ENCODE measurements at places on chromosomes 16 and 17.

DNA sequence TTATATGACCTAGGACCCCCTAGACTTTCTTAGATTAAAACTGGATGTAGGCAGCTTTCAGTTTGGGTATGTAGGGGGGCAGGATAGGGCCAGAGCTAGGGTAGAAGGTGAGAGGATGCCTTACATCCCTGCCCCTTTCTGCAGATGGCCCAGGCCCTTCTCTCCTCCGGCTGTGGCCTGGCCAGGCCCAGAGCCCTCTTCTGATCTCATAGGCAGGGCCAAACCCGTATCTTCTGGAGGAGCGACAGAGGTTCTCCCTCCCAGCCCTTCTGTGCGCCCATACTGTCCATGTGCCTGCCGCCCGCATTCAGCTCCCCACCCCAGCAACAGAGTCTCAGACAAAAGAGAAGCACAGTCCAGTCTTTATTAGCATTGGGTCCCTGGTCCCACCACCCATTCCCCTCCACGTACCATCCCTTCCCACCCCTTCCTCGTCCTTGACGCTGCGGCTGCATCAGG, 2.0 kb upstream of the TSPOAP1 start:
- DNase-seq: no peak

DNA sequence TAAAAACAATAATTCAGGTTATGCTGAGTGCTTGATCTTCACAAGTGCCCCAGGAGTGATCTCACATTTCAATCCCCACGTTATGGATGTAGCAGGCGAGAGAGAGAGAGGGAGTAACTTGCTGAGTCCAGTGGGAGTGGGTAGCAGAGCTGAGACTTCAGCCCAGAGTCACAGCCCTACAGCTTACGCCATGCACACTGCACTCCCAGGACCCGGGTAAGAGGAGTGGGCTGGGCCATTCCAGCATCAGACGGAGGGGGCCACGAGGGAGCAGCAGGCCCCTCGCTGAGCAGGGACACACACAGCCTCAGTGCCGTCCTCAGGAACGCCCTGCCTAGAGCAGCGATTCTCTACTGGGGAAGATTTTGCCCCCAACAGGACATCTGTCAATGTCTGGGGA, 9.8 kb upstream of the KIF19 start:
- DNase-seq: no peak

DNA sequence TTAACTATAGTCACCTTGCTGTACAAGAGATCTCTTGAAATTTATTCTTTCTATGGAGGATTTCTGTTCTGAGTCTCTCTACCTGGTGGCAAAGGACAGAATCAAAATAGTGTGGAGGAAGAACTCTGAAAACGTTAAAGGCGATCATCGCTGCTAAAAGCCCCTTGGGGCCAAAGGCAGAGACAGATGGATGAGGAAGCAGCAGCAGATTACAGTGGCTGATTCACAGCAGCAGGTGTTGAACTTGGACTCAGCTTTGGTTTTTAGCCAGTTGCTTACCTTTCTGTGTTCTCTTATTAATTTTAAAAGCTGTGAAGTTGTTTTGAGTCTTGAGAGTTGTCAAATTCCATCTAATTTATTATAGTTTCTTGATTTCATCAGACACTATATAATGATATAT, 956.1 kb upstream of the GOT2 start:
- DNase-seq: no peak

- DNase-seq: no peak
Measured at GRCh38 chr17:13961265-13961664, 108.0 kb upstream of the COX10 start.

DNA sequence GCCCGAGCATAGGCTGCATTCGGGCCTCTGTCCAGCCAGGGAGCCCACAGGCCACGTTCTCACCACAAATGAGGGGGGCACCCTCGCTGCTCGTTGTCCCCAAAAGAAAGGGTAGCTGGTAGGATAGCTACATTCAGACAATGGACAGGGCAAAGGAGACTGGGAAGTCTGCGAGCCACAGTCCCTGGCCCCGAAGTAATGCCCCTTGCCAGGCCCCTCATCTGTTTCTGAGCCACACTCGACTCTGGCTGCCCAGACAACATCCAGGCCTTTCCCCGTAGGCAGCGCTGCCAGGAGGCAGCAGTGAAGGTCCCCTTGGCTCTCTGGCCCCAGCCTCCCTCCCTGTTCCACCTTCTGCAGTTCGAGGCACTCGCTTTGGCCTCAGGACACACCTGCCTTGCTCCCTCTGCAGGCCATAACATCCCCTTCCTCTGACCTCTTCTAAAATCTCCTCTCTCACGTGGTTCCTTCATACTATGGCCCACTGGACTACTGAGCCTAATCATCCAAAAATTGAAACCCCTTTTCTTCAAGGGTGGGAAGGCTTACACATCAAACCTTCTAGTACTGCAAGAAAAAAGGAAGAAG, 12.2 kb downstream of the AIPL1 start:
- DNase-seq: no peak

- no peak for DNase-seq
Measured at GRCh38 chr17:19719355-19720209, 3.2 kb upstream of the SLC47A2 start.

- no peak for DNase-seq
Measured at GRCh38 chr16:57192146-57192545, 6.0 kb downstream of the RSPRY1 start.

DNA sequence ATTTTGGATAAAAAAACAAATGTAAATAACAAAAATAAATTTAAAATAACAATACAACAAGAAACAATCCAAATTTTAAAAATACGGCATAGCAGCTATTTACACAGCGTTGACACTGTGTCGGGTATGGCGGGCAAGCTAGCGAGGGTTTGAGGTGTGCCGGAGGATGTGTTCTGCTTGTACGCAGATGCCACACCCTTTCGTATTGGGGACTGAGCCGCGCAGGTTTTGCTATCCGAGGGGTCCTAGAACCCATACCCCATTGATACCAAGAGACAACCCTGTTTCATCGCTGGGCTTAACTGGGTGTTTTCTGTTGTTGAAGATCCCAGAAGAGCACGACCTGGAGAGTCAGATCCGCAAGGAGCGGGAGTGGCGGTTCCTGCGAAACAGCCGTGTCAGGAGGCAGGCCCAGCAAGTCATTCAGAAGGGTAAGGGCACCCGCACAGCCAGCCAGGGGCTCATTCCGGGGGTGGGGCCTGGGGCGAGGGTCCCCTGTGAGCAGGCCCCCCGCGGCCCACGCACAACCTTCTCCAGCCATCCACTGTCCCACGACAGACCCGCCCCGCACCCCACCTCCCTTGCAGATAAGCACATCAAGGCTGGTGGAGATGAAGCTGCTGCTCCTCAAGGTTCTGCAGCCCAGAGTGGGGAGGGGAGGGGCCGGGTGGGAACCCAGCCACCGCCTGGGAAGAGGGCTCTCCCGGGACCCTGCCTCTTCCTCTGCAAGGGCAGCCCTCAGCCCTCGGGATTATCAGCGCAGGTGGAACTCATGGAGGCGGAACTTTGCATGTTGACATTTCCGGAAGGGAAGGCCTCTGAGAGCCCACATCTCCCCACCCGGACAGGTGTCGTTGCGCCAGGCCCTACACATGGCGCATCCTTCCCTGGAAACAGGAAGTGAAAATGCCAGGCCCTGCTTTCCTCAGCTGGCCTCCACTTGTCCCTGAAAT, 51.2 kb upstream of the CHMP6 start:
- DNase-seq: no peak

GRCh38 chr17:80892019-80892855, 99.4 kb upstream of the CHMP6 start:
- DNase-seq: no peak

DNA sequence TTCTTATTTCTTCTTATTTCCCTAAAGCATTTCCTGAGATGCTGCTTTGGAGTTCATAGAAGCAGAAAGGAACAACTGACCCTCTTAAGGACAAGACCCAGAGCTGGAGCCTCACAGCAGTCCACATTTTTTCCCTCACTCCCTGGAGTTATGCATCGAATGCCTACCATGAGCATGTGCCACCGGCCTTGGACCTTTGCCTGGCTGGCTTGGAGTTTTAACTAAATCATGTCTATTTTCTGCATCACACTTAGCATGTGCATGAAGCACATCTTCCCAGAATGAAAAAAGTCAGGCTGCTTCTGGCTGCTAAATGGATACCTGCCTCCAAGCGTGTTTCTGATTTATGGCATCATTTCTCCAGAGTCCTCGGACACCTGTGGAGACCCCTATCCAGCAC, 104.5 kb downstream of the SPACA3 start:
- DNase-seq: no peak

DNA sequence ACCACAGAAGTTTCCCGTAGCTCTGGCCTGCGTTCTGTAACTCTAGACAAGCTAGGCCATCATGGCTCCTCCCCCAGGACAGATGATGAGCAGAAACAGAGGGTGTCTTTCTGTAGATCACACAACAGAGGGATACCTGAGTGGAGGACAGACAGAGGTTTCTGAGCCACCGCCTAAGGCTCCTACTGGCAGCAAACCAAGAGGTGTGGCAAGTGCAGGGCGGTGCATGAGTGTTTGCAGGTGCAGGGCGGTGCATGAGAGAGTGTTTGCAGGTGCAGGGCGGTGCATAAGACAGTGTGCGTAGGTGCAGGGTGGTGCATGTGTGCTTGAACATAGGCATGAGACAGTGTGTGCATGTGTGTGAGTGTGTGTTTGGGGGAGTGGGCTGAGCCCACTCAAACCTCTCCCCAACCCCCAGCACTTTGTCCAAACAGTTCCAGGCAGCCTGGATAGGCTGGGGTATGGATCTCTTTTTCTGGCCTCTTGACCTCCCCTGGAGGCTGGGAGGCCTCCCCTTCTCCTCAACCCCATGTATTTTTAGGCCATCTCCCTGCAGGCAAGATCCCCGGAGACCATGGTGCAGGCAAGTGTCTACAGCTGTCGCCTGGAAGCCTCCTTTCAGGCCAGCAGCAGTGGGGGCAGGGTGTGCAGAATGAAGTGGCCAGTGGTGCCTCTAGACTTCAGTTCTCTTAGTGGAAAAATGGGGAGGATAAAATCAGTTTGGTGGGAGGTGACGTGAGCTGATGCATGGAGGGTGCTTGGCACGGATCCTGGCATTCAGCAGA, 53.4 kb upstream of the CBX4 start:
- no peak for DNase-seq

DNA sequence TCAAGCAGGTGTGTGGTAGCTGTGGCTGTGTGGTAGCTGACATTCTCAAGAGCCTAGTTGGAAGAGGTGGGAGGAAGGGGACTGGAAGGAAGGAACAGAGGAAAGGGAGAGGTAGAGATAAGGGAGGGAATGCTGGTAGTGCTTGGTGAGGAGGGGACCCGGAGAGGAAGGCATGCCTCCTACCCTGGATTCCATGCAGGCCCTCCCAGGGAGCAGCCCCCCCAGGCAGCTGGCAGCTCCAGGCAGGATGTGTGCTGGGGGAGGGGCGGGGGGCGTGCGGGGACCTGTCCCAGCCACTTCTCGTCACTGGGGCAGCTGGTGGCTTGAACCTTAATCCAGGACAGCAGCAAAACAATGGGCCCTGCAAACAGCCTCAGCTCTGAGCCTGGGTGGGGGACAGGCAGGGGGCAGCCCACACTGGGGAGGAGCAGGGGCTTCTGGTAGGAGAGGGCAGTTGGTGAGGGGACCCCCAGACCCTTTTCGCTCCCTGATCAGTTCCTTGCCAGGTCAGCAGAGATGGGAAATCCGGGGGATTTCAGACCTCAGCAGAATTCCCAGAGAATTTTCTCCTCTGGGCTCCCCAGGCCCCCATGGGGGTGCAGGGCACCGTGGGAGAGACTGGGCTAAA, 27.1 kb downstream of the ARHGAP23 start:
- DNase-seq: no peak

DNA sequence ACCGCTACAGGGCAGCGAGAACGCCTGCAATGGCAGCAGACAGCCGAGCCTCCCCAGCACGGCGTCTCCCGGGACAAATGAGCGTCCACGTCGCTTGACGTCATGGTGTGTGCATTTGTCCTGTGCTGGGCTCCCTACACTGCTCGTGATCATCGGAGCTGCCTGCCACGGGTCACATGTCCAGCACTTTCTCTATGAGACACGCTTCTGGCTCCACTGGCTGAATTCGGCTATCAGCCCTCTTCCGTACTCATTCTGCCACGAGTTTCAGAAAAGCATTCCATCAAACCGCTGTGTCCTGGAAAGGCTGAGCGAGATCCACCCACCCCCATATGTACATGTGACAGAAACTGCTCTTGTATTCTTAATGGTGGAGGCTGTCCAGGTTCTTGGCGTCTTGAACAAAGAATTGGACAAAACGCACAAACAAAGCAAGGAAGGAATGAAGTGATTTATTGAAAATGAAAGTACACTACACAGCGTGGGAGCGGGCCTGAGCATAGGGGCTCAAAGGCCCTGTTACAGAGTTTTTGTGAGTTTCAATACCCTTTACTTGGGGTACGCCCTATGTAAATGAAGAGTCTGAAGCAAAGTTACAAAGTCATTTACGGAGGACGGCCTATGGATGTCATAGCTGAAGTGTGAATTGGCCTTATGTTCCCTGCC, 28.5 kb upstream of the SHCBP1 start:
- DNase-seq: no peak

DNA sequence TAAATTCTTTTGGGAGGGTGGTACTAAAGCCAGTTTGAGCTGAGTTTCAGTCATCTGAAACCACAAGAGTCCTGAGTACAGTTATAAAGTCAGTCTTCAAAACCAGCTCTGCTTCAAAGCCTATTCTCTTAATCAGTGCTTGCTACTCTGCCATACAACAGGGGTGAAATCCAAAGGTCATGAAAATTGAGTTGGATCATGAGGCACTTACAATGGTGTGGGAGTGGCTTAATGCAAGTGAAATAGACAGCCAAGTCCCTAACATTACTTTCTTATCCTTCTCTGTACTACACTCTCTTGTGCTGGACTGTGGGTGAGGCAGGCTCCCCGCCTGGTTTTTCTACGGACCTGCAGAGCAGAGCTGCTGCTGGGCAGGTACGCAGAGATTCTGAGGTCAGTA, 12.4 kb downstream of the CBLN1 start:
- DNase-seq: no peak

- no peak for DNase-seq
Measured at GRCh38 chr16:78326731-78327130, 227.3 kb downstream of the WWOX start.

DNA sequence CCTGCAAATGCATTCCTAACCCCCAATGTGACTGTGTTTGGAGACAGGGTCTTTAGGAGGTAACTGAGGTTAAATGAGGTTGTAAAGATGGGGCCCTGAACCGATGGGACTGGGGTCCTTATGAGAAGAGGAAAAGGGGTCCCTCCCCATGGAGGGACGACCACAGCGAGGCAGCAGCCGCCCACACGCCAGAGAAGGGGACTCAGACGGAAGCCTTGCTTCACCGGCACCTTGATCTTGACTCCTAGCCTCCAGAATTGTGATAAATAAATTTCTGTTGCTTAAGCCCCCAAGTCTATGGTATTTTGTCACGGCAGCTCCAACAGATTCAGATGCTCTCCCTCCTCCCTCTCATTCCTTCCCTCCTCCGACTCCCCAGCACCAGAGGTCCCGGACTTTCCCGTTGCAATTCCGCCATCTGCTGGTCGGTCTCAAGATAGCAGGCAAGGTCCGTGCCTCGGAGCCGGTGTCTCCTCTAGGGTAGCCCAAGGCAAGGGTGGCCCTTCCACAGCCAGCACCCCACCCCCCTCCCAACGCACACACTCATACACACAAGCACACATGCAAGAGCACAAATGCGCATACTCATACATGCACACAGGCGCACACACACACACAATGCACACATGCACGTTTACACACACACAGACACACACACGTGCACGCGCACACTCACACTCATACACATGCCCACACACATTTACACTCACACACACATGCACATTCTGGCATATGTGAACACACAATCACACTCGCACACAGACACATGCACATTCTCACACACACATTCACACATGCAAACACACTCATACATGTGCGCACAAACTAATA, 23.1 kb upstream of the C16orf78 start:
- peak; percentile 80 for DNase-seq

- DNase-seq: no peak
Measured at GRCh38 chr17:28043741-28044140, 1.3 kb downstream of the NLK start.
